ENCODE measurements at places on chromosomes 5 and 9. TPM values are rescaled to one million over a fixed set of nuclear protein-coding genes. Genes with fewer than 3 reads are reported as not detected.

ZNF169 gene
- polyA plus RNA-seq = 11.9 TPM

CD74 gene
- 230 TPM for polyA plus RNA-seq

DNA sequence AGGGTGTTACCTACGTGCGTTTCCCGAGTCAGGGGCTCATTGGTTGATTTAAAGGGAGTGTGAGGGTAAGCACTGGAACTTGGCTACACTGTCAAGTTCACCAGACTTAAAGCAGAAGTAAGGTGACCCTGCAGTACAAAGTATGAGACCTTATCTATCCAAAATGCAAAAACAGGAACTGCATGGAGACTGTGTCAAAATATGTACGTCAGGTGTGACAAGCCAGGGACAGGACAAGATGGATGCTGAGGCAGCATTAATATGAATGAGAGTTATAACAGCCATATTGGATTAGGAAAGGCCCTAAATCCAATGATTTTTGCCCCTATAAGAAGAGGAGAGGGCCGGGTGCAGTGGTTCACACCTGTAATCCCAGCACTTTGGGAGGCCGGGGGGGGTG lies 15.4 kb upstream of the SUSD3 start:
- DNase-seq = no peak

DNA sequence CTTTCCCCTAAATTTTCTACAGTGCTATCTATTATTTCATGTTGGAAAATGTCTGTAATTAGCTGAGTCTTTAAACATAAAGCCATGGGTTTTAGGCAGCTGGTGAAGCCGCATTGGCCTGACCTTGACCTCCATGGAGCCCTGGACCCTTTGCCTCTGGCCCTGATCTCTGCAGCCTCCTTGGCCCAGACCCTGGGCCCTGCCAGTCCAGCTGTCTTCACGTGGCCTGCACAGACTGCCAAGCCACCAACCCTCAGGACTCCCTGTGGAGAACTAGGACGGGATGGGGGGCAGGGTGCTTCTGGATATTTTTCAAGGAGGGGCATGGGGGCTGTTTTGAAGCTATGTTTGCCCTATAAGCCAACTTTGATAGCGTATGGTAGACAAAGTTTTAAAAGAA lies 29.8 kb upstream of the PPARGC1B start:
- DNase-seq = no peak

- no peak for DNase-seq
These were observed 3.1 kb downstream of the KCTD16 start for GRCh38 chr5:144173766-144174165.

DNA sequence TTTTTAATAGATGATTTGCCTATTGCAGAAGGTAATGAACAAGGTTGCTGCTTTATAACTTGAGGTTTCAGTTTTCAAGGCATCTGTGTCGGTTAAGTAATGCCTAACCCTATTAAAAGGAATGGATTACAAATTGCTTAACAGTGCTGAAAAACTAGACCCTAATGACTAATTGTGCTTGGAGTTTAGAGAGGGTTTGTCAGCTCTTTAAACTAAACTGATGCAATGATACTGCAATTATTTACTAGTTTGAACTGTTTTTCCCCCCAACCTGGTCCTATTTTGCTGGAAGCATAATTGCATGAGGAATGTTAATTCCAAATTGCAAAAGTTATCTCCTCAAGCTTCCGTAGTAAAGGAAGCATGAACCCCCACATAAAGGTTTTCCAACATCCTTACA lies 39.3 kb upstream of the TLX3 start:
- DNase-seq = no peak

- no peak for DNase-seq
These were observed 267.7 kb downstream of the NTRK2 start for GRCh38 chr9:84937180-84937579.

DNA sequence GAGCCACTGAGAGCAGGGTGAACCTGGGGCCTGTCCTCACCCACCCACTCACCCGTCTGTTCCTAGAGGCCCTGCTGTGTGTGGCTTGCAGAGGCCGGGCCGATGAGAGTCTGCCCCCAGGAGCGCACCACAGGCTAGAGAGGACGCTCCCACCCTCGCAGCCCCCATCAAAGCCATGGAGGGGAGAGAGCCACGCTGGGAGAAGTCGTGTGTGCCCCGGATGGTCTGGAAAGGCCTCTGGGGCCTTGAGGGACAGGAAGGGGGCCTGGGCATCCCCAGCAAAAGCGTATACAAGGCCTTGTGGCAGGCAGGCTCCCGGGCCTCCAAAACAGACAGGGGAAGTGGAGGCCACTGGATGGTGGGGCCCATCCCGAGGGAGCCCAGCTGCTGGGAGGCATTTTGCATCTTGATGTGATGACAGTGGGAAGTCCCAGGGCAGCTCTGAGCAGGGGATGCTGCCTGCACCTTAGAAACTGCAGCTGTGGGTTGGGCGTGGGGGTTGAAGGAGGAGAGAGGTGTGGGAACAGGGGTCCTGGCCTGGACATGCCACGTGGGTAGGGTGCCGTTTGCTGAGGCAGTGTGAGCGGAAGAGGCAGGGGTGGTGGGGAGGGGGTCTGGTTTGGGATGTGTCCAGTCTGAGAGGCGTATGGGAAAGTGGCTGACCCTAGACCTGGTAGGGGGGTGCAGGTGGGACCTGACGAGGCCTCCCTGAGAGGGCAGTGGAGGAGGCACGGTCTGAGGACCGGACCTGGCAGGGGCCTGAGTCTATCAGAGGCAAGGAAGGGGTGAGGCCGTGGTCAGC lies 43.0 kb upstream of the NOTCH1 start:
- no peak for DNase-seq

DNA sequence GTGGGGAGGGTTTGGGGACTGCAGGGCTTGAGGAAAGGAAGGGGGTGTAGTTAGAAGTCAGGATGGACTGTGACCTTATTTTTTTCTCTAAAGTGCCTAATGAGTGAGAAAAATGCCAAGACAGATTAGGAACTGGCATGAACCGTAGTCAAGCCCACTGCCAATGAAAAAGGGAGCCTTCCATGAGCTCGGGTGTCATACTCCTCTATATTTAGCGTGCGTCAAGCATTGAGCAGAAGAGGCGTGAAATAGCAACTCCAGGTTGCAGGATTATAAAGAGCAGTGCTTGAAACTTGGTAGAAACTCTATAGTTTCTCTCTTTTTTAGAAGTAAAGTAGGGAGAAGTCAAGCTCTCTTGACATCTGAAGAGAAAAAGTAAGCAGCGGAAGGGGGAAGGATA lies 1.8 kb downstream of the SGCD start:
- DNase-seq = no peak

DNA sequence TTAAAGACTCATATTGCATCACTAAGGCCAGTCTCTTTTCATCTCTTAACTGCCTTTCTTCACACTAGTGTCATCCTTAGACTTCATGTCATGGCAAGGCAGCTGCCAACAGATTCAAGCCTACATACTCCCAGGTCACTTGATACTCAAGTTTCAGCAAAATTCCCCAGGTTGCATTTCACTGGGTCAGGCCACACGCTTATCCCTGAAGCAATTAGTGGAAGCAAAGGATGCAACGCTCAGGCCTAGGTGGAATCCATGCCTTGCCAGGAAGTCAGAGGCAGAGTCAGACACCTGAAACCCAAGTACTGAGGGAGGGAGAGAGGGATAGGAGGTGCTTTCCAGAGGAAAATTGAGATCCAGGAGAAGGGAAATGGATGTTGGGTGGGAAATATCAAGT lies 28.9 kb downstream of the YIPF5 start:
- peak; percentile 29 for DNase-seq

GRCh38 chr5:175900157-175900556 lies 28.8 kb downstream of the CPLX2 start:
- no peak for DNase-seq

DNA sequence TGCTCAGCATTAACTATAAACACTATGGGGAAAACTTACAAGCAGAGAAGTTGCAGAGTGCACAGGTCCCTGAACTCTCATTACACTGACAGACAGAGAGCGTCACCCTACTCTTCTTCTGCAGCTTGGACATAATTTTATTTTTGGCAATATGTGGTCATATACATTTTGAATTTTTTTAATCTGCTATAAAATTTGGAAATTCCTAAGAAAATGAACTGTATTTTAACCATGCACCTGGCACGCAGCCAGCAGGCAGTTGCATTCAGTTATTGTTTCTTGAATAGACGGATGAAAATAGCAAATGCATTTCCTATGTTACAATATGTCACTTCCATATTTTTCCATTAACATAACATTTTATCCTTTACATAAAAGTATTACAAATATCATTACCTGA lies 100.2 kb downstream of the SLC25A46 start:
- DNase-seq = peak; percentile 5

GRCh38 chr9:94668928-94669729 lies 29.8 kb upstream of the FBP1 start:
- no peak for DNase-seq
